ENCODE measurements at places on chromosomes 13 and 19.

- DNase-seq, result no peak
These were observed 32.0 kb downstream of the ZNRF4 start for GRCh38 chr19:5487222-5487621.

- no peak for DNase-seq
These were observed 9.2 kb downstream of the CCDC8 start for GRCh38 chr19:46404055-46404752.

DNA sequence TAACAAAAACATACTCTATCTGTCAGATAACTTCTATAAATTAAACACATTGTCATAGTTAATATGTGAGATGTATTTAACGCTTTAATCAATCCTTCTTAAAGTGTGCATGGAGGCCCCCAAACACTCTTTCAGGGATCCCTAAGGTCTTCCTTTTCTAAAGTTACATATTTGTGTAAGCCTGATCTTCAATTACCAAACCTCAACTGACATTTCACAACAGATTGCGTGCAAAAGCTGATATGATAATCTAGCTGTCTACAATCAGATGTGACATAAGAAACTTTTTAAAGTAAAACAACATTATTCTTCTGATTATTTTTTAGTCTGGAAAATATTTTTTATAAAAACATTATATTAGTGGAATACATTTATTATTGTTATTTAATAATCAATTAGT, 1850.4 kb downstream of the OLFM4 start:
- no peak for DNase-seq

GRCh38 chr19:1417145-1417544, 9.8 kb downstream of the DAZAP1 start:
- DNase-seq, result no peak

DNA sequence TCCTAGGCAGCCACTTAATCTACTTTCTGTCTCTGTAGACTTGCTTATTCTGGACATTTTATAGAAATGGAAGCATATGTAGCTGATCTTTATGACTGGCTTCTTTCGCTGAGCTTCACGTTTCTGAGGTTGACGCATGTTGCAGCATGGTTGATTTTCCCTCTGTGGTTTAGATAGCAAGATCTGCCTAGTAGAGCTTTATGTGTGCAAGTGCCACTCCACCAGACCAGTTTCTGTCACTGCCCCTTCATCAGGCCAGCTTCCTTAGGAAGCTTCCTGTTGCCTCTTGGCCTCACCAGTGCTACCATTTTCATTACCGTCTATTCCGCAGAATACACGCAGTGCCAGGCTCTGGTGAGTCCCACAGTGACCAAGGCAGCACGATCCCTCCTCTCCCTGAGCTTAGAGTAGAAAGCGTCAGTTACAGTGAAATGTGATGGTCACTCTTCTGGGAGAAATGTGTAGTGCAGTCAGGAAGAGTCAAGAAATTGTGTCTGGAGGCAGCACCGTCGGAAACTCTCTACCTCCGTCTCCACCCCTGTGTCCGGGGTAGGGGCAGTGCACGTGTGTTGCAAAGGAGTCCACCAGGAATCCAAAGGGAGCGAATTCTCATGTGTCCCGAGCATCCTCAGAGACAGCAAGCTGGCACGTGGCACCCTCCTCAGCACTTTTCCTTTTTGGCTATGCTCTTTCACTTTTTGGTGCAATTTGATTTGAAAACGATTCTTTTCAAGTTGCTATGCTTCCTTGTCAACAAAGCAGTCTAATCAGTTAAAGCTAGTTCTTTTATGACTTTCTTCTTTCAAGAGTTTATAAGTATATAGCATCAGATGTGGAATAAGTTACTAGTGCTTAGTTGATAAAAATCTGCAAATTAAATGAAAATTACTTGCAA, 45.4 kb upstream of the GPR183 start:
- no peak for DNase-seq

DNA sequence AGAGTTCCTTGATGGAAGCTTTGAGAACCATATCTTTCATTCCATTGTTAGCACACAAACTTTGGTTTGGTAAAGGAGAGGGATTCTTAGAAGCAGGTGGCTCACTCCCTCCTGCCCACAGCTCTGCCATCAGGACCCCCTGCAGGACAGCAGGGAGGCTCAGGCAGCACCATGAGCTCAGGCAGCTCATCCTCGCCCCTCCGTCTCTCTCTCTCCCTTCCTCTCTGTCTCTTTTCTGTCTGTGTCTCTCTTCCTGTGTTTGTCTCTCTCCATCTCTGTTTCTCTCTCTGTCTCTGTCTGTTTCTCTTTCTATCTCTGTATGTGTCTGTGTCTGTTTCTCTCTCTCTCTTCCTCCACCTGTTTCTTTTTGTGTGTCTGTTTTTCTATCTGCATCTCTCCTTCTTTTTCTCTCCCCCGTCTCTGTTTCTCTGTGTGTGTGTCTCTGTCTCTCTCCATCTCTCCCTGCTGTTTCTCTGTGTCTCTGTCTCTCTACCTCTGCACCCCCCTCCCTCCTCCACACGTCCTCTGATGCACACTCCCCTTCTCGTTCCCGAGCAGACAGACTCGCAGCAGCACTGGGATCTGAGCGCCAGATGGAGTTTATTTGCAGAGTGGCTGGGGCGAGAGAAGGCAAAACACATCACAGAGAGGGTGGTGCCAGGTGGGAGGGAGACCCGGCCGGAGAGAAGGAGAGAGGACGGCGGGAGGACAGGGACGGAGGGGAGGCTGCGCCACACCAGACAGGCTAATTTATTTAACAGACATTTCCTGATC, 8.7 kb downstream of the SBK2 start:
- DNase-seq, result no peak

- no peak for DNase-seq
These were observed 169.2 kb downstream of the URI1 start for GRCh38 chr19:30111021-30111855.

GRCh38 chr13:20126541-20127261, 34.2 kb downstream of the GJA3 start:
- DNase-seq, result no peak

GRCh38 chr13:20882206-20882605, 20.3 kb downstream of the XPO4 start:
- DNase-seq, result no peak

DNA sequence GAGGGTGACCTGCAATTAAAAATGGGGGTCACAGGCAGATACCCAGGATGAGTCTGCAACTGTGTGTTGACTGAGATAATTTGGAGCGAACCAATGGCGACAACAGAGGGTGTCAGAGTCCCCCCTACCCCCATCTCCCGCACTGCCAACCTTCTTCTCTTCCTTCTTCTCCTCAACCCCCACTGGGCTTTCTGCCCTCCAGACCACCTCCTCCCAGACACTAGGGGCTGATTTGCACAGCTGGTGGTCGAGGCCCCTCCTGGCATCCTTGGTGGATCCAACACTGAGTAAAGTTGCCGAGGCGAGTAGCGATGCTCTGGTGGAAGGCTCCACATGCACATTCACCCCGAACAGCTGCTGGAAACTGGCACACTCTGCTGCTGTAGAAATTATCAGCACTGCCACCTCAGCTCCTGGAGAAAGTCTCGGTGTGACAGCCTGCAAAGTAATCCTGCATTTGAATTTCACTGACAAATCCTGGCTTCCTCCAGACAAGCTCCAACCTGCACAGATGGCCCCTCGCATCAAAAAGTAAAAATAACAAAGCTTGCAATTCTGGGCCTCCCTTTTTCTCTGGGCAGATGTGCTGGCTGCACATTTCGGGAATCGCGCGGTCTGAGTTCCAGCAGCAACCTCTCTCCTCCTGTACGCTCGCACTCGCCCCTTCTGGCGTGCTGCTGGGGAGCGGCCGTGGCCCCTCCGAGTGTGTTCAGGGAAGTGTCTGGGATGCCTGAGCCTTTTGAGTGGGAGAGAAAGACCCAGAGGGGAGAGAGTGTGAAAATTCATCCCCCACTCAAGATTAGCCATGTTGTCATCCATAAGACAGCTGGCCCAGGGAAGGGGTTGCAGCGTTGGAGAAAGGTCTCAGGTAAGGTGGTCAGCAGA, 28.5 kb downstream of the CCNE1 start:
- no peak for DNase-seq
